ENCODE measurements at places on chromosomes 1 and 21.

DNA sequence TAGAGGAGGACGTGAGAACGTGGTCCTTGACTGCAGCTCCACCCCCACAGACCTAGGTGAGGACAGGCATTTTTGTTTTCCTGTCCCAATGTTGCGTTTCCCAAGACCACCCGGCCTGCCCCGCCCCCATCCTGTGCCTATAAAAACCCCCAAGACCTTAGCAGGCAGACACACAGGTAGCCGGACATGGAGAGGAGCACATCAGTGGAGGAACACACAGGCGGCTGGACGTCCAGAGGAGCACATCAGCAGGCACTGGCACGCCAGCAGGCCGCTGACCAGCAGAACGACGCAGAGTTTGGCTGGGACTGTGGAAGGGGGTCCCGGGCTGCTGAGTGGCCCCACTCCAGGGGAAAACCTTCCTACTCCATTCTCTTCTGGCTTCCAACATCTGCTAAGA lies 12.7 kb upstream of the HMGCL start:
- DNase-seq, result no peak

GRCh38 chr1:32703479-32704291 lies 1.1 kb upstream of the SYNC start:
- DNase-seq, result no peak

GRCh38 chr1:109105881-109106280 lies 8.0 kb upstream of the ELAPOR1 start:
- no peak for DNase-seq

- DNase-seq, result no peak
Observed at GRCh38 chr1:115867216-115867615, 26.3 kb upstream of the NHLH2 start.

DNA sequence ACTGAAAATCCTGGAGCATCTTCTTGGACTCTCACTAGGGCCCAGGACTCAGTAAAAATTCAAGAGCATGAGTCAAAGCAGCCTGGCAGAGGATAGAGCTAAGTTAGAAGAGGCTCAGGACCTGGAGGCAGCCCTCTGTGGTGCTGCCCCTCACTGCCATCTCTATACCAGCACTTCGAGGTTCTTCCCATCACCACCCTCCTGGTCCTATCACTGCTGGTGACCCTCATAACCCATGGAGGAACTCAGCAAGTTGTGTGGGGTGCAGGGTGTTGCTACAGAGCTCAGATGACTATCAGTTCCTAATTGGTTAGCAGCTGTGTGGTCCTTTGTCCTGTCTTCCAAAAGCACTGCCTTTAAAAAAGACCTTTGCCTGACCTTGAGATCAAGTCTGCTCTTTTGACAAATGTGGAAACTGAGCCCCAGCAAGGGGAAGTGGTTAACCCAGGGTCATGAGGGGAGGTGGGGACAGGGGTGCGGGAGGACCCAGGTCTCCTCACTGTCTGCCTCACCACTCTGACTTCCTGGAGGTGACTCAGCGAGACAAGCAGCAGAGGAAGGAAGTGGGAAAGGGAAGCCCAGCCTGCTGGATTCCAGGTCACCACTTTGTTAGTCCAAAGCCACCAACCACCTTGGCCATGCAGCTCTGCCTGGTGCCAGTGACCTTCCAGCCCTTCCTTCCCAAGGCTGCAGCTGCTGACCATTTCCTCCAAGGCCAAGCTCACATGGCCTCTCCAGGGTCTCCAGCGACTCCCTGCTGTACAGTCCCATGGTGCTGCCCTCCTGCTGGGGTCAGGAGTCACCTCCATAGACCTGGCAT lies 199.4 kb upstream of the EDN2 start:
- no peak for DNase-seq

- DNase-seq, result no peak
Observed at GRCh38 chr1:84688463-84689061, 1.7 kb downstream of the SSX2IP start.

- DNase-seq, result no peak
Observed at GRCh38 chr1:13786541-13786940, 86.6 kb downstream of the PRDM2 start.
